ENCODE measurements at places on chromosomes 7 and 10. TPM values are rescaled to one million over a fixed set of nuclear protein-coding genes. Genes with fewer than 3 reads are reported as not detected.

- DNase-seq = no peak
Measured at GRCh38 chr10:24346877-24347519, 138.1 kb downstream of the KIAA1217 start.

EN2 gene
- not detected for total RNA-seq

DNA sequence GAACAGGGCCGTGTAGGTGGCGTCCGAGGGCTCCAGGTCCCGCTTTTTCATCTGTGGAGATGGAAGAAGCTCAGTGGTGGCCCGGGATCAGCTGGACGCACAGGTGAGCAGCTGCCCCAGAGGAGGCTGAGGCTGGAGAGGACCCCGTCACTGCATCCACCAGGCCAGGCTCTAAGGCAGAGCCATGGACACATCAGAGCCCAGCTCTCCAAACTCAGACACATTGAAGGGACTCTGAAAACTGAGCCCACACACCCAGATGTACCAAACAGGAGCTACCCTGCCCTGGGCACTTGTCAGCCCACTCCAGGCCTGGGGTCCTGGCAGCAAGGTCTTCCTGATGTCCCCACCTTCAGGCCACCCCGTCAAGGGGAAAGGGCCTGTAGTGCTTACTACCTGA lies 8.8 kb downstream of the PTCD1 start:
- no peak for DNase-seq

GRM3 gene
- not detected for total RNA-seq

CPA4 gene
- total RNA-seq = not detected

GRCh38 chr10:123147635-123148413 lies at the start of gene HMX2:
Gene HMX2, plus strand, starts transcription at chr10:123148136. Its CDS starts 243 bp downstream, at chr10:123148379.
- DNase-seq = no peak

STAG3 gene
- total RNA-seq = 1.9 TPM

DNA sequence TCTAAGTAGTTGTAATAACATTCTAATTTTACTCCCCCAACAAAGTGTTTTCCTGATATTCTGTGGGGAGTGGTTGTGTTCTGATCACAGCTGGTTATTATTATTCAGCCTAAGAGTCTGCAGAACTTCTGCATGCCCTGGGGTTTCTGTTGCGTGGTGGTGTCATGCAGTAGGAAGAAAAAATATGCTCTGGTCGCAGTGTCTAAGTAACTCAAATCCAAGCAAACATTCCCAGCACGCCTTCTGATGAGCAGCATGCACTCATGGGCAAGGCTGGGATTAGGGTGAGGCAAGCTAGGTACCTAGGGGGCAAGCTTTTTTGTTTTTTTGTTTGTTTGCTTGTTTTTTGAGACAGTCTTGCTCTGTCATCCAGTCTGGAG lies 112.8 kb upstream of the KMT2E start:
- DNase-seq = no peak

ADD3 gene
- 140 TPM for total RNA-seq

DNA sequence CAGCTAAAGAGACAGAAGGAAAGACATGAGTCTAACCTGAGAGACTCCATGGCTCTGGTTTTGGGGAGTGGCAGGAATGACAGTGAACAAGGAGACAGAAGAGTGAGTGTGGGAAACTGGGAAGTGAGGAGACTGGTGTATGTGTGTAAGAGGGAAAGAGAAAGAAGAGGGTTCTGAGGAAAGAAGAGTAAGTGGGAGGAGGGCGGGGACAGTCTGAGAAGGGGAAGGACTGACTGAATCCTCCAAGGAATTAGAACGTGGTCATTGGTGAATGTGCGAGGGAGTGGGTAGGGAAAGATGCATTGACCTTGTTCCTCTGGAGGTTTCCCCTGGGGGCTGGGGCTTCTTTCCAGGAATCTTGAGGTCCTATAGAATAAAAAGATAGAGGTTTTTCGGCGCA lies 26.6 kb downstream of the WNT8B start:
- no peak for DNase-seq

- no peak for DNase-seq
Measured at GRCh38 chr10:133178357-133179127, 18.5 kb downstream of the KNDC1 start.

SKIDA1 gene
- 3.6 TPM for total RNA-seq

GRCh38 chr7:39321909-39322498 lies 244.2 kb upstream of the YAE1 start:
- no peak for DNase-seq

TSPAN15 gene
- 156 TPM for total RNA-seq

- no peak for DNase-seq
Measured at GRCh38 chr7:2843711-2844152, 376 bp downstream of the GNA12 start.

DNA sequence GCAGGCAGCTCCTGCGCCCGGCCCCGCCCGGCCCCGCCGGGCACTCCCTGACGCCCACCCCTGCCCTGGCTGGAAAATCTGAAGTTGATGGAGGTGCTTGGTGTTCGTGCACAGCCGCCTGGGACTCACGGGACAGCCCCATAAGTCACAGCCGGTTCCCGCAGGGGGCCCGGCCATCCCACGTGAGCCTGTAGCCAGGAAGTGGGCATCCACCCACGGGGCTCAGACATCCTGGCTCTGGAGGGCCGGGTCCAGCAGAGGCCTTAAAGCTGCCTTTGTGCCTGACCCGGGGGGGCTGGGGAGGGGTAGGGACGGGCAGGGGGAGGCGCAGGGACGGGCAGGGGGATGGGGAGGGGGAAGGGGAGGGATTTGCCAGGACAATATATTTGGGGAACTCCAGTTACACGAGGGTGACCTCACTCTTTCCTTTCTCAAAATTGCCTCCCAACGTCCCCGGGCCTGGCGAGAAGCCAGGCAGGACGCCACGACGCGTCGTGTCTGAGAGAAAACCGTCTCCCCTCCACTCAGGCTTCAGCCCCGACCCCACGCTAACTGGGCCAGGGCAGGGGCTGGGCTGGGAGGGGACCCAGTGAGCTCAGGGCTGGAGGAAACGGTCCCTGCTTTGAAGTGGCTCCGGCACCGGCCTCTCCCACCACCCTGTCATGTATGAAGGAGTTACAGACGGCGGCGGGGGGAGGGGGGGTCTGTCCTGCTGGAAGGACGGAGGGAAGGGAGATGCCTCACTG lies 82.1 kb upstream of the PDGFA start:
- DNase-seq = no peak

GRCh38 chr10:22372298-22372697 lies 27.0 kb downstream of the SPAG6 start:
- DNase-seq = no peak

GRCh38 chr10:75304741-75305390 lies 69.1 kb upstream of the COMTD1 start:
- no peak for DNase-seq

CPA2 gene
- total RNA-seq = not detected

- peak; percentile 48 for DNase-seq
Measured at GRCh38 chr10:62817121-62817765, 1.1 kb upstream of the EGR2 start.

GRCh38 chr7:77991656-77992055 lies 193.1 kb downstream of the PHTF2 start:
- DNase-seq = no peak

AHR gene
- 368 TPM for total RNA-seq

PIK3AP1 gene
- total RNA-seq = 3.3 TPM

DNA sequence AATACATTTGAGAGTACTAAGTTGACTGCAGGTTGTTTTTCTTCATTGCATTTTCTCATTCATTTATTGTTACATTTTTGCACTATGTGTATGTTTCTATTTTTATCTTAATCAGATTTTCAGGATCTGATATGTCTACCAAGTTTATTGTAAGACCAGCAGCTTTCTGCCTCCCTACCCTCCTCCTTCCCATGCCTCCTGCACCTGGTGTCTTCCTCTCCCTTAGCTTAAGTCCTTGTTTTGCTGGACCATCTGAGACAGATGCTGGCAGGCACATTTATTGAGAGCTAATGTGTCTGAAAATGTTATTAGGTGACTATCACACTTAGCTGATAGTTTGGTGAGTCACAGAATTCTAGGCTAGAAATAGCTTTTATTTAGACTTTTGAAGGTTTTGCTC lies 79.6 kb downstream of the ANLN start:
- DNase-seq = no peak

- DNase-seq = no peak
Measured at GRCh38 chr7:127678337-127678736, 26.3 kb downstream of the SND1 start.

GRCh38 chr7:137120690-137121089 lies 222.8 kb downstream of the PTN start:
- no peak for DNase-seq

DNAH11 gene
- total RNA-seq = 0.94 TPM

GRCh38 chr7:85191383-85191782 lies 4.5 kb upstream of the SEMA3D start:
- DNase-seq = no peak

DNA sequence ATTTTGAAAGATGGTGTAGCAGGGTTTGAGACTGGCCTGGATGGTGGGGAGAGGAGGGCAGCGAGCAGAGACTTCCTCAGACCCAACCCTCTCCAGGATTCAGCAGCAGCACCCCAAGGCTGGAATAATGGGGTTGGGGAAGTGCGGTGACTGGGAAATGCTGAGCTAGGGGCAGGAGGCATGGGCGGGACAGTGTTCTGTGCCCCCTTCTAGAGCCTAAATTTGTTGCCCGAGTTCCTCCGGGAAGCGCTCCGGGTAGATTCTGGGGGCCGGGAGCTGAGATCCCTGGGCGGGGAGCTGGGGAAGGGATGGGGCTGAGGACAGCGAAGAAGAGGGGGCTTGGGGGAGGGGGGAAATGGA lies at the start of gene CHAT:
Gene CHAT (plus strand): TSS at position 156 of the 360 bp plus-strand sequence. CDS start 153 bp downstream, at position 309.
- no peak for DNase-seq

GRCh38 chr7:43193893-43194292 lies 81.4 kb downstream of the HECW1 start:
- no peak for DNase-seq

DNA sequence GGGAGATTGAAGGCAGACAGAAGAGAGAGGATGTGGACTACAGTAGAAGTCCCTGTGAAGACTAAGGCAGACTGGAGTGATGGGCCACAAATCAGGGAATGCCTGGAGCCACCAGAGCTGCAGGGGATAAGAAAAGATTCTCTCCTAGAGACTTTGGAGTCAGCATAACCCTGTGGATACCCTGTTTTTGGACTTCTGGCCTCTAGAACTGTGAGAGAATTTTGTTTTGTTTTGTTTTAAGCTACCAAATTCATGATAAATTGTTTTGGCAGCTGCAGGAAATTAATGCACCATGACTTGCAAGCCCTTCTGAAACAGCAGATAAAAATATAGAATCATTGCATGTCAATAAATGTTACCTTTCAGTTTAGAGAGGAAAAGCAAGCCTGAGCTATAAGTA lies 41.3 kb downstream of the INHBA start:
- DNase-seq = no peak

- no peak for DNase-seq
Measured at GRCh38 chr7:20784388-20785156, 2.1 kb downstream of the SP8 start.

- no peak for DNase-seq
Measured at GRCh38 chr7:44107116-44107960, 3.2 kb downstream of the AEBP1 start.

DNA sequence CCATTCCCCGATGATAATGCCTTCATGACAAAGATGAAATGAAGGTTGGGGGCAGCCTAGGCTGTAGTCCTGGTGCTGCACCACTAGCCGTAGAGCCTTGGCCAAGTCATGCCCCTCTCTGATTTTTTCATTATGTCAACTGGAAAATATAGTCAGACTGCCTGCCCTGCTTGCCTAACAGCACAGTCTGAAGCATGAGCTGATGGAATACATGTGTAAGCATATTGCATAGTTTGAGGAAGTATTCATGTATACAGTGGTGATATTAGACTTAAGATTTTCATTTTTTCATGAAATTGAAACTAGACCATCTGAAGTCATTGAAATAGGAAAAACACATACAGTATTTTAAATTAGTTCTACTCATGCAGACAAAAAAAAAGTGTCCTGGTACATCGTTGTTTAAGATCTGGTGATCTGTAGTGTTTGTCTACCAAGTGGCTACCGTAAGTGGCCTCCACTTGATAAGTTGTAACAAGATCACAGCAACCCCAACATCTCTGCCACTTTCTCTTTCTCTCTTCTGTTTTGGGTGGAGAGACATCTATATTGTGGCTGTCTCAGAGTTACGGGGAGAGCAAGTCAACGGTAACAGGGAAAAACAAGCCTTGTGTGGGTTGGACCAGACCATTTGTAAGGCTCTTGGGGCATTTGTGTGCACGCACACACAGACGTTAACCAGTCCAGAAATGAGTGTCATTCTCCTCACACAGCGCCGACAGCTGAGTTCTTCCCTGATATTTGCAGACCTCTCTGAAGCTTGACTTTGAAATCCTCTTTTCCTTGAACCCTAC lies 716.6 kb upstream of the GALNT17 start:
- no peak for DNase-seq

STEAP4 gene
- 105 TPM for total RNA-seq

- no peak for DNase-seq
Measured at GRCh38 chr10:76939933-76940468, 697.6 kb downstream of the KCNMA1 start.

DNA sequence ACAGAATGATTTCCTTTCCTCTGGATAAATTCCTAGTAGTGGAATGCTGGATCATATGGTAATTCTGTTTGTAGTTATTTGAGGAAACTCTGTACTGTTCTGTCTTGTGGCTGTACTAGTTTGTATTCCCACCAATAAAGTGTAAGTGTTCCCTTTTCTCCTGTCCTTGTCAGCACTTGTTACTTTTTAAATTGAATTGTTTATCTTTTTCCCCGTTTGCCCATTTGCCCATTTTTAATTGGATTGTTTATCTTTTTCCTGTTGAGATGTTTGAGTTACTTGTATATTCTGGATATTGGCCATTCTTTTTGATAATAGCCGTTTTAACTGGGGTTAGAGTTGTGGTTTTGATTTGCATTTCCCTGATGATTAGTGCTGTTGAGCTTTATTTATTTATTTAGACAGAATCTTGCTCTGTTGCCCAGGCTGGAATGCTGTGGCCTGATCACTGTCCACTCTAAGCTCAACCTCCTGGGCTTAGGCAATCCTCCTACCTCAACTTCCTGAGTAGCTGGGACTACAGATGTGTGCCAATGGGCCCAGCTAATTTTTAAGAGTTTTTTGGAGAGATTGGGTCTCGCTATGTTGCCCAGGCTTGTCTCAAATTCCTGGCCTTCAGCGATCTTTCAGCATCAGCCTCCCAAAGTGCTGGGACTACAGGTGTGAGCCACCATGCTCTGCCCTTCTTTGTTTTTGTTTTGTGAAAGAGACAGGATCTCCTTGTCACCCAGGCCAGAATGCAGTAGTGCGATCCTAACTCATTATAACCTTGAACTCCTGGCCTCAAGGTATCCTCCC lies 23.0 kb downstream of the BMPR1A start:
- DNase-seq = no peak

FGL2 gene
- total RNA-seq = 10.9 TPM

- DNase-seq = no peak
Measured at GRCh38 chr7:3117081-3117480, 73.4 kb upstream of the CARD11 start.

C7orf57 gene
- 0.42 TPM for total RNA-seq

HECW1 gene
- 1.3 TPM for total RNA-seq

SH2D4B gene
- not detected for total RNA-seq

- DNase-seq = no peak
Measured at GRCh38 chr10:128463991-128464760, 338.0 kb upstream of the MKI67 start.

DNA sequence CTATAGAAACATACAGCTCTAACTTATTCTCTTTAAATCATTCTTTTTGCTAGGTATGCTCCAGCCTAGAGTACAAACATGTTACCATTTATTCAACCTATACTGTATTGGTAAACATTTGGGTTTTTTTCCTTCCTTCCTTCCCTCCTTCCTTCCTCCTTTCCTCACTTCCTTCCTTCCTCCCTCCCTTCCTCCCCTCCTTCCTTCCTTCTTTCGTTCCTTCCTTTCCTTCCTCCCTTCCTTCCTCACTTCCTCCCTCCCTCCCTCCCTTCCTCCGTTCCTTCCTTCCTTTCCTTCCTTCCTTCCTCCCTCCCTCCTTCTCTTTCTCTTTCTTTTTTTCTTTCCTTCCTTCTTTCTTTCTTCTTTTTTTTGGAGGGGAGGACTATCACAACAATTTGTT lies 286.7 kb upstream of the PRKCQ start:
- DNase-seq = no peak
